Kidney (tissue), 22 donors: ENCODE measurements at places on chromosomes 7 and 10. TPM values are rescaled to one million over a fixed set of nuclear protein-coding genes. Genes with fewer than 3 reads are reported as not detected.

DNA sequence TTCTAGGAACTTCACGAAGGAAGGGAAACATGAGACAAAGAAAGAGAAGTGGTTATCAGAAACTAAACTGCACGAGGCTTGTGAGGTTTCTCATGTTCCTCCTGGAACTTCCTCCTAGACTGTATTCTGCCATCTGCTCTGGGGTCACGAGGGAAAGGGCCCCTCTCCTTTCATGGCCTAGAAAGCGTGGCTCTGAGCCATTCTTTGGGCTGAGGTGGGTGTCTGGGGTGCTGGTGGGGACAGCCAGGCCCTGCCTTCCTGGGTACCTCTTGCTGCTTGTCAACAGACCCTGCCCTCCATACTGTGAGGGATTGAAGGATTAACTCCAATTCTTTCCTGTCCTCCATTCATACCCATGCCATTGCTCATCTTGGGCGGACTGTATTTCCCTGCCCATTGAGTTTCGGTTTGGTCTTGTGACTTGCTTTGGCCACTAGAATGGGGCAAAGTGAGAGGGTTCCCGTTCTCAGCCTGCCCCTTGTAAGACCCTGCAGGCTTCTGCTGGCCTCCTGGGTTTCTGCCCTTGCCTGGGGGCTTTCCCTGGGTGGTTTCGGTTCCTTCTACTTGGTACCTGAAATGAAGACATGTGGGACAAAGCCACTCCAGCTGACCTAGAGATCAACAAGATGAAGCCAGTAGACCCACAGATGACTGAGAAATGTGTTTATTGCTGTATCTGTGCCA, 14.9 kb upstream of the GIMAP8 start:
- no peak for DNase-seq

DNA sequence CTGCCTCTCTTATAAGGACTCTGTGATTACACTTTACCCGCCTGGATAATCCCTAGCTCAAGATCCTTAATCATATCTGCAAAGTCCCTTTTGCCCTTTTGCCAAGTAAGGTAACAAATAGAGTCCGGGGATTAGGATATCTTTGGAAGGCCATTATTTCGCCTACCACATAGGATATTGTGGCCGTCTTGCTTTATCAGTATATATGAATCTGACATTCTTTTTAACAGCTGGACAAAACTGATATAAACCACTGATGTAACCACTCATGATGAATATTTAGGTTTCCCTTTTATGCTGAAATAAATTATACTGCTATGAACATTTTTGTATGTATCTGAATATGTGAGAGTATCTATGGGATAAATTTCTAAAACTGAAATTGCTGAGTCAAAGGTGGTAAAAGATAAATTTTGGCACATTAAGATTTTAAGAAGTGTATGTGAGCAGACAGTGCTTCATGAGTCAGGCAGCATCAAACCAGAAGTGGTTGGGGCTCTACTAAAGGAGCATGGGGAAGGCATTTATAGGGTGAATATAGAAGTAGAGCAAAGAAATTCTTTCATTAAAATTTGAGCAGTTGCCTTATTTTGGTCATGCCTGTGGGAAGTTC, 44.7 kb downstream of the AVL9 start:
- DNase-seq, result no peak

DNA sequence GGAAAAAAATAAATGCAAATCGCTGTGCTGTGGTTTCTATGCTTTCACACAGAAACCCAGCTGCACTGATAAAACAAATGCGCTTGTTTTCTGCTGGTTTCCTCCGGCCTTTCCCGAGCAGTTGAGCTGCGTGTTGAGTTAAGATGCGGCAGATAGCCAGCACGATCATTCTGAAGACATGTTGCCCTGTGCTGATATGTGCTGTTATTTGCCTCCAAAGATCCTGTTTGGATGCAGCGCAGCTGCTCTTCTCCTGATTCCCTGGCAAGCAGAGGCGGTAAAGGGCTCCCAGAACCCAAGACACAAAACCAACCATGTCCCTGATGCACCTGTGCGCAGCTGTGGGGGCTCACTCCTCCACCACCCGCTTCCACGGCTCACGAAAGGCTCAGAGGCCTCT, 225.4 kb downstream of the PAXIP1 start:
- DNase-seq, result no peak

- DNase-seq, result no peak
Observed at GRCh38 chr10:125520968-125521367, 162.0 kb downstream of the TEX36 start.

DNA sequence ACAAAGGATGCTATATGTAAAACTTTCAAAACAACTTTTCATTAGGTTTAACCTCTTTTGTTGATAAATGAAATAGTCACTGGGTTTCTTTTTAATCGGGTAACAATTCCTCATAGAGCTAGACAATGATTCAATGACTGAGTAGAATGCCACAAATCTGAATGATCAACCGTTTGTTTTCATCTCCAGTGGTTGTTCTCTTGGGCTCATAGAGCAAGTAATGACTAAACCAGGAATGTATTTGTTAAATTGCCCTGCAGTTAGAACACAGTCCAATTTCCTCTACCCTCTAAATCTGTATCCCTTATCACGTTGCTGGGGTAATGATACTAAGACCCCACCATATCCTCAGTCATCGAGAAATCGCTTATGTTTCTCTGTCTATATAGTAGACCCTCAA, 40.0 kb downstream of the CNNM1 start:
- no peak for DNase-seq

- DNase-seq, result peak; percentile 88
Observed at GRCh38 chr10:109934958-109935793, 11.9 kb upstream of the XPNPEP1 start.

- peak; percentile 93 for DNase-seq
Observed at GRCh38 chr7:54932818-54933543, 85.8 kb upstream of the EGFR start.

GRCh38 chr7:84811362-84811761, 375.5 kb downstream of the SEMA3D start:
- no peak for DNase-seq

- DNase-seq, result no peak
Observed at GRCh38 chr7:4959893-4960292, 906 bp upstream of the MMD2 start.

DNA sequence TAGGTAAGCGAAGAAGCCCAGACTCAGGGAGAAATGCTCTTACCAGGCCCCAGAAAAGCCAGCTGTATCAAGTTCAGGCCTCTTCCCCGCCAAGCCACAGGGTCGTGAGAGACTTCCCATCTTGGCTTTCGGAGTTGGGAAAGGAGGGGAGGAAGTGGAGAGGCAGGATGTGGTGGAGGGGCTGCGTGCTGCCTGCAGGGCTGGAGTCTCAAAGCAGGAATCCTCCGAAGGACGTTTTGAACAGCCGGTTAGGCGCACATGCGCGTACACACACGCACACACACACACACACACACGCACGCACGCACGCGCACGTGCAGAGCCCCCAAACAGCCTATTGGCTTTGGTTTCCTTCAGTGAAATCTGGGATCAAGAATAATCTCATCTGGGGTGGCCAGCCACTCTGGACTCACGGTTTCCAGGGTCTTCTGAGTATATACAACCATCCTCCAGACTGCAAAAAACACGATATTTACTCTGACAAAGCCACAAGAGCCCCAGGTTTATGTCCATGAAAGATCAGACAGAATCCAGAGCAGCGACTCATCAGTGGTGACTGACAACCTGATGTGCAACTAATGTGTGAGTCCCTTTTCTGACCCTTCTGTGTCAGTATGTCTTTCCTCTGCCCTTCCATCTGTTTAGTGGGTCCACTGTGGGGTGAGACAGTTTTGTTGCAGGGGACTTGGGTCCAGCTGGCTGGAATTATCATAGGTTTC, 115.0 kb upstream of the ZNF438 start:
- DNase-seq, result peak; percentile 91

DNA sequence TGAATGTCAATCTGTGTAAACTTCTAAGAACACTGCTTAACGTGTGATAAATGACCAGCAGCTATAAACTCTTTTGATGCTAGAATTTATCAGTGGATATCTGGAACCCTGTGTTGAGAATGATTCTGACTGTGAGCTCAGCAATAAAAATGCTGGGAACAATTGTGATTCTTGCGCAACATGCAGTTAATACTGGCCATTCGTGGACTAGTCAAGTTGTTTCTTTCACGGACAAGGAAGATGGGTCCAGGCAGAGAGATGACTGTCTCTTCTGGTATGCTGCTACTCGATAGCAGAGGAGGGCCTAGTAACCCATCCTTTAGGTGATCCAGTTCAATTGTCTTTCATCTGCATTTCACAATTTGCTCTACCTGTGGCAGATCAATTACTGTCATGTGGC, 394.8 kb upstream of the IGFBP3 start:
- DNase-seq, result no peak

GRCh38 chr10:48594803-48595538, 9.9 kb downstream of the ARHGAP22 start:
- no peak for DNase-seq

GRCh38 chr10:43221419-43222209, 45.3 kb downstream of the RASGEF1A start:
- no peak for DNase-seq

DNA sequence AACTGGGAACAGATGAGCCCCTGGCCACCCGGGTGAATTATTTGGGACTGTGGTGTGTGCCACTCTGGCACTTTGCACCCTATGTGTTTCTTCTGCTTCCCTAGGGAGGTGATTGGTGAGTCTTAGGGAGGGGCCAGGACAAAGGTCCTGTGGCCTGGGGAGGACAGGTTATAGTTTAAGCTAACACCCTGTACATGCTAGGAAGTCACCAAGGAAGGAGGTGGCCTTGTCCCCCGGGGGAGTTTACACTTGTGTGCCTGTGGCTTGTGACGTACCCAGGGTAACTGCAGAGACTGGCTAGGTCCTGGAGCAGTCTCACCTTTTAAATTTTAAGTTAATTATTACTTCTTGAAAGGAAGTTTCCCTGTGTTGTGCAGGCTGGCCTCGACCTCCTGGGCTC, 196.2 kb downstream of the BAMBI start:
- no peak for DNase-seq

GRCh38 chr7:68269405-68269804, 1272.8 kb downstream of the TYW1 start:
- DNase-seq, result peak; percentile 37

- no peak for DNase-seq
Observed at GRCh38 chr7:136143271-136143670, 166.1 kb upstream of the MTPN start.

DNA sequence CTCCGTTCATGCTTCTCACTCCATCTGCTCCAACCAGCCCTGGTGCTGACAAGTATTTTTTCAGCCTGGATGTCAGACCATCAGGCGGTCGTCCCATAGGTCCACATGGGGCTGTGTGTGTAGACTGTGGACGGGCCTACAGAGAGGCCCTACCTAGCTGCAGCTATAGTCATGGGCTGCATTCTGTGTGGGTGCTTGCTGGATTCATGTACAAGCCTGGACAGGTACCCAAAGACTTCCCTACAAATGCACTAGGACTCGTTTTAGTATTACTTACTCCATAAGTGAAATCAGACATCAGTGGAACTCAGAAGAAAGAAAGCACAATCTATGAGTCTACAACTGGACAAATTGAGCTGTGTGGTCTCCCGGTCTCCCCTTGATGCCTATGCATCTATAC, 146.8 kb downstream of the PKD1L1 start:
- no peak for DNase-seq

DNA sequence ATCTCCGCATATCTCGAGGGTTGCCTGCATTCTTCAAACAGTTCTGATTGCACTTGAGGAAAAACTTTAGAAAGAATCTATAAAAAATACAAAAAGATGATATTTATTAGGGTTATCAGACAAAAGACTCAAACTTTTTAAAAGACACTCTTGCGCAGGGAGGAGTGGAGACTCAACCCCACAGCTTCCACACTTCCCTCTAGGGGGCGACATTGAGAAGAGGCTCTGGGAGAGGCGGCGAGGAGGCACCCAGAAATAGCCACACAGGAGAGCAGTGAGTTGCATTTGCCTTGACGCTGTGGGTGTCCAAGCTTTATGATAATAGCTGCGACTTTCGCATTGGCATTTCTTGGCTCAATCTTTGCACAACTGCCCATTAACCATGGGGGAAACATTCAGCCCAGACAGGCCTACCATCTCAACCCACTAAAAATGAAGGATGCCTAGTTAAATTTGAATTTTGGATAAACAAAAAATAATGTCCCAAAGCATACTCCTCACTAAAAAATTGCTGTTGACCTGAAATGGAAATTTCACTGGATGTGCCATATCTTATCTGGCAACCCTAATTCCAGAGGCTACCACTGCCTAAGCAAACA, 86.2 kb downstream of the EBF3 start:
- DNase-seq, result no peak

DNA sequence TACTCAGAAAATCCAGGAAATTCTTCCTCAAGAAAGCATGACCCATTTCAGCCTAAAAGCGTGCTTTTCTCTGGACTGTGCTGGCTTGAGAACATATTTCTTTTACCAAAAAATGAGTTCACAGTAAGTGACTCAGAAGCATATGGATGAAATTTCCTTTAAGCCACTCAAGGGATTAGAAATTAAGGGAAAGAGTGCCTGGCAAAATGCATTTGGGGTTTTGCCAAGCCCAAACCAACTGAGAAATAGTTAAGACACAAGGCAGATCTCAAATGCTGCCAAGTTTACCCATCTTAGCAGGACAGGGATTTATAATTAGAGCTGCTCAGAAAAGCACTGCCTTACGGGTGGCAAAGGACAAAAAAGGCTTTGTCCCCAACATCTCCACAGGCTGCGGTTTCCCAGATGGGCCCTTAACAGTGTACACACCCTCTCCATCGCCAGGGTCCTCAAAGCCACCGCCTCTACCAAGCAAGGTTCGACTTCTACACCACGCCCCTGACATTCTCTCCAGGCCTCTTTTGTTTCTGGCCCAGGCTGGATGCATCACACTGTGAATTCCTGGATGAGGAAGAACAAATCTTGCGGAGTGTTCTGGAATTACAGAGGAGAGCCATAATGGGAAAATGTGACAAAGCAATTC, 30.1 kb upstream of the CDHR3 start:
- no peak for DNase-seq

DNA sequence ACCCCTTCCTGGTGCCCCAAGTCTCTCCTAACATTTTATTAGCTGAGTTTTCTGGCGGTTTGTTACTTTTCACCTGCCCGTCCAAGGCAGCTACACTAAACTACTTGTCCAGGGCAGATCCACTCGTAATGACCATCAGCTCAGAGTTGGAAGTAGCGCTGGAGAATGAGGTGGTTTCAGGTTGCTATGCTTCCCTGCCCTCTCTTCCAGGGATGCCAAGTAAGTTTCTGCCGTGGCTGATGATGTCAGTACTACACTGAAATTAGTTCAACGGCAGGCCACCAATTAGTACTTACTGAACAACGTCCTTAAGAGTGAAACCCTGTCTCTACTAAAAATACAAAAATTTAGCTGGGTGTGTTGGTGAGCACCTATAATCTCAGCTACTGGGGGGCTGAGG, 55.2 kb downstream of the DIP2C start:
- no peak for DNase-seq

- DNase-seq, result no peak
Observed at GRCh38 chr10:49226594-49226993, 38.4 kb upstream of the TMEM273 start.

GRCh38 chr7:150962553-150963399, 15.3 kb downstream of the KCNH2 start:
- no peak for DNase-seq

Gene INSYN2A
- 0.28 TPM for total RNA-seq

Gene FAM241B
- total RNA-seq, result 7.6 TPM

Gene SRGN
- total RNA-seq, result 130 TPM

Gene ADRA2A
- total RNA-seq, result 7.8 TPM

Gene PLXDC2
- total RNA-seq, result 42.1 TPM

Gene EBLN1
- total RNA-seq, result not detected

Gene PDE1C
- total RNA-seq, result 5.5 TPM

Gene SPDYE18
- total RNA-seq, result 1.8 TPM

Gene EPO
- not detected for total RNA-seq

Gene CLRN3
- 9.4 TPM for total RNA-seq

Gene CTAGE8
- 4.3 TPM for total RNA-seq

Gene OR6B1
- total RNA-seq, result not detected

Gene HOXA10
- 16.3 TPM for total RNA-seq

Gene CALY
- total RNA-seq, result 0.41 TPM
